ENCODE measurements at places on chromosomes 2 and 18.

- DNase-seq, result no peak
Observed at GRCh38 chr18:8562919-8563318, 46.3 kb upstream of the RAB12 start.

GRCh38 chr2:120432293-120432975 is 86.5 kb downstream of the INHBB start:
- DNase-seq, result no peak

DNA sequence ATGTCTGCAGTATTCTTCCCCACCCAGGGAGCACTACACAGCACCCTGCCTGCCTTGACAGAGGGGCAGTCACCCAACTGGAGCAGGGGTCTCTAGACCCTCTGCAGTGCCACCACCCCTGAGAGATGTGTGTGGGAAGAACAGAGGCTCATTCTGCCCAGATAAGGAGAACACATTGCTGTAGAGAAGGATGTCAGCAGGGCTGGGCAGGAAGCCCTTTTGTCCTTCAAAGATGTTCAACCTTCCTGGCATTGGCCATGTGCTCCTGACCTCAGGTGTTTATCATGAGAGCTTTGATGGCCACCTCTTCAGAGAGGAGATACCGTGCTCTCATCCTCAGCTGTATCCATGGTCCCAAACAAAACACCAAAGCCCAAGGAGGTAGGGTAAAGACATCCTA is 4.6 kb upstream of the TEX51 start:
- DNase-seq, result no peak

- DNase-seq, result no peak
Observed at GRCh38 chr18:49335677-49336076, 124.8 kb downstream of the DYM start.

DNA sequence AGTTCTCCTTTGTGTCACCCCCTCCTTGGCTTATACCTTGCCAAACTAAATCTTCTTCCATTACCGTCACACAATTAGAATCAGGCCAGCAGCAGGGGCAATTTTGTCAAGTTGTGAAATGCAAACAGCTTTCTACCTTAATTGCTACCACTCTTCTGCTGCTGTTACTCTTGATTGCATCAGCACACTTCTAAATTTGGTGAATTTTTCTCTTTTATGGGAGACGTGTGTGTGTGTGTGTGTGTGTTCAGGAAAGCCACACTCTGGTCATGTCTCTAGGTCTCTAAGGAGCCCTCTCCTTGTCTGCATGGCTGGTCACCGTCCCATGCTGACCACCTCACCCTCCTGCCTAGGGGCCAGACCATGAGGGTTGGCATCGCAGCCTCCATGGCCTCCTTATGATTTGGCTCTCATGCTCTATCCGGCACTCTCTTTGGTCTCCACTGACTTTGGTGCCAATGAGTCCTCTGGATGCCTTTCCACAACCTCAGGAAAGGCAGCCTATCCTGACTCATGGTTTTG is 87.7 kb downstream of the GATA6 start:
- DNase-seq, result no peak

GRCh38 chr2:20643060-20643459 is 7.8 kb downstream of the HS1BP3 start:
- no peak for DNase-seq

DNA sequence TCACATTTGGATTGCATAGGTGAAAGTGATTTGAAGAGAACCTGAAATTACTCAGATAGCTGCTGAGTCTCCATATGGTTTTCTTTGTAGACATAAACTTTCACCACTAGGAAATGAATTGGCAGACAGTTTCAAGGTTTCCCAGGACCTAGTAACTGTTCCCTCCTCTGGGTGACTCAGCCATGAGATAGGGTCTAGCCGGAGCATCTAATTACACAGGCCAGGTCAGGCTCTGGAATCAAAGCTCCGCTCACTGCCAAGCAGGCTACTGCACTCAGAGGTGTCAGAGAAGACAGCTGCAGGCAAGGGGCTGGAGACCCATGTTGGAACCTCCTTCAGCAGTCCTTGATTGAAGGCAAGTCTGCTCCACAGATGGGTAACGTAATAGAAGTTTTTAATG is 429.2 kb downstream of the TNS1 start:
- DNase-seq, result no peak

- DNase-seq, result peak; percentile 28
Observed at GRCh38 chr2:56184500-56185011, 766 bp downstream of the CCDC85A start.

GRCh38 chr2:237858294-237859081 is 935 bp upstream of the RAMP1 start:
- peak; percentile 71 for DNase-seq

DNA sequence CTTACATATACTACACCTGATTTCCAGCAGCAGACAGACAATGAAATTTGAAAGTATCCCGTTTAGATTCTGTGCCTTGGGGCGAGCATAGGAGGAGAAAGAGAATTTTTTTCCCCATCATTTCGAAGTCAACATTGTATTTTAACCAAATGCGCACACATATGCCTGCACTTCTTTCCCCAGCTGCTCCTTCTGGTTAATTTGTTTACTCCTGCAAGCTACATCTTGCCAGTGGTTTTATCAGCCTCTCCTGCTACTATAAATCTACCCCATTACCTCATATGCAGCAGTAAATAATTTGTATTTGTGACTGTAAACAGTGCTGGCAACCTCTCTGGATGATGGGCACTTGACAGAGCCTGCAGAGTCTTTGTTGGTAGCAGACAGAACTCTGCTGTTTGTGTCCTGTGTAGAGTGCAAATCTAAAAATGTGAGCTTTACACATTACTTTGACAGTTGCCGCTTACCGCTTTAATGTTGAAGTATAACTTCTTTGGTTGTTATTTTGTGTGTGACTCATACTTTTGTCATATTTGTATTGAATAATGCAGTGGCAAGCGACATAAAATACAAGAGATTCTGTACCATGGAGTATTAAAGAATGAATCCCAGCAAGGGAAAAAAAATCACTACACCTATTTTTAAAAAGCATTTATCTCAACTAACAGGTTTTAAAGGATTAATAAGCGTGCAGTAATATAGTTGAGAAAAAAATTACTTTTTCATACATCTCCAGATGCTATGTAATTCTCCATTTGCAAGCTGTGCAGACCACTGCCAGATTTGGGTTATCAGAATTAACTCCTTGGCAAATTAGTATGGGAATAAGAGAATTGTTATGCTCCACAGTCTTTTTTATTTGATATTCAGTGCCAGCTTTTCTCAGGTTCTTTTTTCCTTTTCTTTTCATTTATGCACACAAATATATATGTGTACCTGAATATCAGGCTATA is 536.8 kb downstream of the XIRP2 start:
- DNase-seq, result no peak

GRCh38 chr2:67048314-67048713 is 348.8 kb upstream of the ETAA1 start:
- DNase-seq, result no peak

GRCh38 chr2:173355866-173356508 is 1.3 kb downstream of the CDCA7 start:
- peak; percentile 18 for DNase-seq

DNA sequence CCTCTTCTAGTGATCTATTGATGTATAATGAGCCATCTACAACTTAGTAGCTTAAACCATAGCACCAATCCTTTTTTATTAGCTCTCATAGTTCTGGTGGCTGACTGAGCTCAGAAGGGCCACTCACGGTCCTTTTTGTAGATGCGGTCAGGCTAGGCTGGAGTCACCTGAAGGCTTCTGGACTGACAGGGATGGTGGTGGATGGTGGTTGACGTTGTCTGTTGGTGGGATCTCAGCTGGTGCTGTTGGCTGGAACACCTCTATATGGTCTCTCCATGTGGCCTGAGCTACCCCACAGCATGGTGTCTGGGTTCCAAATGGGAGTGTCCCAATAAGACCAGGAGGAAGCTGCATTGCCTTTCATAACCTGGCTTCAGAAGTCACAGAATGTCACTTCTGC is 68.0 kb downstream of the BCL2L11 start:
- no peak for DNase-seq

DNA sequence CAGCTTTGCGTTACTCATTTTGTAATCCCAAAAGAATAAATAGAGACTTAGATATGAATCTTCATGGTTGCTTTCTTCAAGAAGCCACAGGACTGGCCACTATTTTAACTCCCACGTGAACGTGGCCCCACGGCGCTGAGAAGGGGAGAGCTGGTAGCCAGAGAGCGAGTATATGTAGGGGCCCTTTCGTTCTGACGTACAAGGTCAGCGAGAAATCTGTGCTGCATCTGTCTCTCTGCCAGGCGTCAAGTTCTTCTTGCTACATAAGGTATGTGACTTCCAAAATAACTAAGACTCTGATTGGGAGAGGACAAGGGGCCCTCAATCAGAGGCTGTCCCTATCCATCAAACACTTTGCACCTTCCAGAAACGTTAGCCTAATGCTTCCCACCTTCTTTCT is 149.2 kb downstream of the PLEKHA3 start:
- no peak for DNase-seq

DNA sequence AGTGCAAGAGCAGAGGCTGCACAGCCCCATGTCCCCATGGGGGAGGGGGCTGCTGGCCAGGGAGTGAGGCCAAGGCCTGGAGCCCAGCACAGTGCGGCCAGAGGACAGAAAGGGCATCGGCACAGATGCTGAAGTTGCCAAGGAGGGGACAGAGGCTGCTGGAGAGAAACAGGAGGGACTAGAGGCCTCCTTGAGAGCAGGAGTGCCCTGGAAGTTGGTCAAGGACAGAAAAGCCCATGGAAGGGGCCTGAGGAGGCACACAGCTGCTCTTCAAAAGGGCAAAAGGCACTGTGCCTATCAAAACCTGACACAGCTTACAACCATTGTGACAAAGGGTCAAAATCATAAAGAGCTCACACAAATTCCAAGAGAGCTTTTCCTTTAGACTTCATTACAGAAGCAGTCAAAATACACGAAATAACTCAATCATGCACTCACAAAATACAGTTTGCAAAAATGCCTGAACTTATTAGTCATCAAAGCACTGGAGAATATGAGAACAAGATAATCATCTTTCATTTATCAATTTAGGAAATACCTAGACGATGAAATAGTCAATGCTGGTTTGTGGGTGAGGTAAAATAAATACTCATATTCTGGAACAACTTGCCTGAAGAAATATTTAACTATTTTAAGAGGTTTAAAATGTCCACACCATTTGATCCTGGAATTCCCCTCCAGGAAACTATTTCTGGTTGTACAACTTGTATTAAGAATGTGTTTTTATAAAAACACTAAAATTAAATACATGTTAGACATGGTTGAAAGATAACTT is 79.6 kb downstream of the USP40 start:
- no peak for DNase-seq

DNA sequence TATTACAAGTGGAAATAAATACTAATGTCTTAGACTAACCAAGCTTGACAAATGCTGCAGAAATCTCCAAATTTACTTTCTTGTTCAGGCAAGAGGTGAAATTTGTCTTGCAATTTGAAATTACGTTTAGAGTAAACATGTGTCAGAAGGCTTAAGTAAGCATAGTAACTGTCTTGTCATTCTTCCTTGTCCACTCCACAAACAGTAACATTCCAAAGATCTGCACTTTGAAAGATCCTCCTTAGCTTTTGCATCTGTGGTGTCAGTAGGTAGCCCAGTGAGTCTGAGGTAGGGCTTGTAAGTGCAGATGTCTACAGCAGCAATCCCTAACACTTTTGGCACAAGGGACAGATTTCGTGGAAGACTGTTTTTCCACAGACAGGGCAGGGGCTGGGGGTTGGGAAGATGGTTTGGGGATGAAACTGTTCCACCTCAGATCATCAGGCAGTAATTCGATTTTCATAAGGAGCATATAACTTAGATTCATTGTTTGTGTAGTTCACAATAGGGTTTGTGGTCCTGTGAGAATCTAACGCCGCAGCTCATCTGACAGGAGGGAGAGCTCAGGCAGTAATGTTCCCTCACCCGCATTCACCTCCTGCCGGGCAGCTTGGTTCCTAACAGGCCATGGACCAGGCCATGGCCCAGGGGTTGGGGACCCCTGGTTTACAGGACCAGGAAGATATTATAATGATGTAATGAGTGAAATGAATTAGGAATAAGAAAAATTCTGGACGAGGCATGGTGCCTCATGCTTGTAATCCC is 18.6 kb downstream of the RASGRP3 start:
- DNase-seq, result no peak

DNA sequence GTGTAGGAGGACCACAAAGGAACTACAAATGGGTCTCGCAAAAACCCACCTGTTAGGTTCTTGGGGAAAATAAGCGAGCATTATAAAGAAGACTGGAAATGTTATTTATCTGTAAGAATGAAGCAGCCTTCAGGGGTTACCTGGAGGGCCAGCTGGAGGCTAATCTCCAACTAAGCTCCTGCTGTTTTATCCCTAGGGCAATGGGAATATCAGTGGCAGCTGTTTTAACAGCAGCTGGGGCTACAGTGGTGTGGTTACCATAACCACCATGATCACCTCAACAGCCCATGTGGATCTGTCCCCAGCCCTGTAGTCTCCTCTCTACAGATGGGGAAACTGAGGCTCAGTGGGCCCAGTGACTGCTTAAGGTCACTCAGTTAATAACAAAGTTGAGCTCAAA is 108.1 kb downstream of the FTCDNL1 start:
- no peak for DNase-seq

GRCh38 chr18:9616049-9616448 is 1.7 kb upstream of the PPP4R1 start:
- DNase-seq, result no peak

- no peak for DNase-seq
Observed at GRCh38 chr2:81645745-81646301, 1341.3 kb upstream of the LRRTM1 start.

- DNase-seq, result no peak
Observed at GRCh38 chr18:9868857-9869714, 16.7 kb upstream of the TXNDC2 start.

DNA sequence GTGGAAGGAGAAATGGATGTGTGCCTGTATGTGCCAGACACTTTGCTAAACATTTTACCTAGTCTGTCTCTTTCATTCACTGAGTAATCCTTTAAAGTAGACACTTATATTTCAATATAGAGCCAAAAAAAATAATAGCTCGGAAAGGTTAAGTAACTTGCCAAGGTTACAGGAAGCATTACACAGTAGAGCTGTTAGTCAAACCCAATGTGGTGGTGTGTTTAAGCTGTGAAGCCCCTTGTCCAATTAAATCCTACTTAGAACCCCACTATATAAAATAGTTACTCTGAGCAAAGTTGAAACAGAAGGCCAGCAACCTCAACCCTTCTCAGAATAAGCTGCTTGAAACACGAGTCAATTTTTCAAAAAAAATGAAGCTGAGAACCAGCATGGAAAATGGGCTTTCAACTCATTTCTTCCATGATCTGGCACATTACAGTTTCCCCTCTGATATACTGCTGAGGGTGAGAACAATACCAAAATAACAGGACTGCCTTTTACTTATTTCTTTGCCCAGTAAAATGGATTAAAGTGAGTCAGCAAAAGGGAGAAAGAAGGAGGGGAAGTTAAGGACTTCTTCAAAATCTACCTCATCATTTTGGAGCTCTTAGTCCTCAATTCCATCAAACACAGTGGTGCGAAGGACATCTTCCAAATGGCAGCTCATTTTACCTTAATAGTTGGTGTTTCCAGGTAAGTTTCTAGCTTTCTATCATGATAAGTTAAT is 7.9 kb downstream of the RDH14 start:
- no peak for DNase-seq

- no peak for DNase-seq
Observed at GRCh38 chr2:175309799-175310198, 128.3 kb upstream of the ATP5MC3 start.

GRCh38 chr2:71528749-71529148 is 75.4 kb downstream of the DYSF start:
- DNase-seq, result no peak

- DNase-seq, result no peak
Observed at GRCh38 chr18:8933714-8934284, 168.7 kb upstream of the NDUFV2 start.

- no peak for DNase-seq
Observed at GRCh38 chr18:79896738-79897137, 54.7 kb downstream of the SLC66A2 start.
